ENCODE measurements at places on chromosomes 16 and 17. TPM values are rescaled to one million over a fixed set of nuclear protein-coding genes. Genes with fewer than 3 reads are reported as not detected.

The KCNJ18 gene
- not detected for total RNA-seq

The SRL gene
- 0.44 TPM for total RNA-seq

GRCh38 chr16:83455716-83456115 lies 352.1 kb upstream of the HSBP1 start:
- DNase-seq = no peak

DNA sequence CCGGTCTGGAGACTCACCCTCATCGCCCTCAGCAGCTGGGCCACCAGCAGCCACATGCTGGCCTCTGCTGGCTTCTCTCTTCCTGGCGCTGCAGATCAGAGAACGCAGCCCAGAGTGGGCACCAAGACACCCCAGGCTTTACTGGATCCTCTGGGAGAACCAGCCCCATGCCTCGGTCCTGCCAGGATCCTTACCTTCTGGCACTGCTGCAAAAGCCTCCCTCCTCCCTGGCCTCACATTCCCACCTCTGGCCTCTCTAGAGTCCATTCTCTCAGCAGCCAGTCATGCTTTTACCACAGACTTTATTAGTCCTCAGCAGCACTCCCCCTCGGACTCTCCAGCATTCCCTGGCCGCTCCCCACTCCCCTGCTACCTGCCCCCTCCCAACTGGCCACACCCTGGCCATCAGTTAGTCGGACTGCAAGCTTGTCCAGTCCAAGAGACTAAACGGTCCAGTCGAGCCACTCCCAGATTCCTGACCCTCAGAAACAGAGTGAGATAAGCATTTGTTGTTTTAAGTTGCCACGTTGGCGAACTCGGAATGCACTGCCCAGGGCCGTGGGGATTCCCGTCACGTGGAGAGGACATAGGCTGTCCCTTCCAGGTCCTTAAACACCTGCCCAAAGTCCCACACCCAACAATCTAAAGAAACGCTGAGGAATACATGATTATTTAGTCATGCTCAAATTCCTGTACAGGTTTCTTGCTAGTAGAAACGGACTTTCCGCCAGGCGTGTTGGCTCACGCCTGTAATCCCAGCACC lies 5.9 kb upstream of the SPG7 start:
- no peak for DNase-seq

- no peak for DNase-seq
These were observed 10.9 kb upstream of the SDR42E2 start for GRCh38 chr16:22151246-22151998.

Measured in breast epithelium (tissue), 4 donors.